Kidney (tissue), 22 donors: ENCODE measurements at places on chromosomes 11 and 22. TPM values are rescaled to one million over a fixed set of nuclear protein-coding genes. Genes with fewer than 3 reads are reported as not detected.

- no peak for DNase-seq
Measured at GRCh38 chr11:27370374-27370773, 7.4 kb upstream of the CCDC34 start.

- no peak for DNase-seq
Measured at GRCh38 chr11:128581561-128582272, 5.6 kb downstream of the ETS1 start.

DNA sequence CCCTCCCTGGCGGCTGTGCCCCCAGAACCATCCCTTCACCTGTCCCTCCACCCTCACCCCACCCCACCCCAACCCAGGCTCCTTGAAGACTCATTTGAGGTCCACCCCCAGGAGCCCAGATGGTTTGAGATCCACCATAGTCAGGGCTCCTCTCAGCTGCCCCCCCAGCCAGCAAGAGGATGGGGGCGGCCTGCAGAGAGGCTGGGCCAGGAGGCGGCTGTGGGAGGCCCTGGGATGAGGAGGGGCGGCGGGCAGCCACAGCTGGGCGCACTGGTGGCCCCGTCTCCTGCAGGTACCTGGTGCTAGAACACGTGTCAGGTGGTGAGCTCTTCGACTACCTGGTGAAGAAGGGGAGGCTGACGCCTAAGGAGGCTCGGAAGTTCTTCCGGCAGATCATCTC lies 46.1 kb downstream of the MOB2 start:
- DNase-seq = no peak

DNA sequence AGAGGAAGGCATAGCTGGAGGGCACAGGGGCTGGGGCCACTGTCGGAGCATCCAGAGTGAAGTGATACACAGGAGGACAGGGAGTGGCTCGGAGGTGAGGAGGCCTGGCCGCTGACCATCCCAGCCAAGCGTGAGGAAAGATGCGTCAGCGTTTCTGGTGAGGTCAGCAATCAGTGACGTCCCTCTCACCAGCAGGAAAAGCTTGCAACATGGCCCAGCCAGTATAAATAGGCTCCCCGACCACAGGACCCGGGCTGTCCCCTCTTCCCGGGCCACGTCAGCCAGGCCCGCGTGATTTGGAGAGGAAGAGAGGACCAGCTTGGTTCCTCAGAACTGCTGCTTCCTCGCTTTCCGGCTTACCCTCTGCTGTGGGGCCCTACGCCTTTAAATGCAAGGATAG lies 4.2 kb upstream of the OSM start:
- peak; percentile 36 for DNase-seq

- peak; percentile 65 for DNase-seq
Measured at GRCh38 chr22:27110665-27111451, 453.5 kb downstream of the MIAT start.

- no peak for DNase-seq
Measured at GRCh38 chr11:41283191-41283930, 176.1 kb downstream of the LRRC4C start.

DNA sequence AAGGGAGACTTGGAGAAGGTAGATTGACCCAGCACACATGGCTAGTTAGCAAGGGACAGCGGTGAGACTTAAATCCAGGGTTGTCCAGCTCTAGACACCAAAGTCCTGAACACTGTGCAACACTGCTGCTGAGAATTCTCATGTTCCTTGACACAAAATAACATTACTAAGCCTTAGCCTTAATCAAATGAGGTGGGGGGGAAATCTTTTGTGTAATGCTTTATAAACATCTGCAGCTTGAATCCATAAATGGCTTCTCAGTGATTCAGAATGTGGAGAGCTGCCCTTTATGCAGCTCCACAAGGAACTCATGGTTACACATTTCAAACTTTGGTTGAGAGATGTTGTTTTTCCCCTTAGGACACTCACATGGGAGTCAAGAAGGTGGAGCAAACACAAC lies 80.0 kb downstream of the CD44 start:
- DNase-seq = no peak

GRCh38 chr11:115741376-115742107 lies 237.3 kb upstream of the CADM1 start:
- no peak for DNase-seq

DNA sequence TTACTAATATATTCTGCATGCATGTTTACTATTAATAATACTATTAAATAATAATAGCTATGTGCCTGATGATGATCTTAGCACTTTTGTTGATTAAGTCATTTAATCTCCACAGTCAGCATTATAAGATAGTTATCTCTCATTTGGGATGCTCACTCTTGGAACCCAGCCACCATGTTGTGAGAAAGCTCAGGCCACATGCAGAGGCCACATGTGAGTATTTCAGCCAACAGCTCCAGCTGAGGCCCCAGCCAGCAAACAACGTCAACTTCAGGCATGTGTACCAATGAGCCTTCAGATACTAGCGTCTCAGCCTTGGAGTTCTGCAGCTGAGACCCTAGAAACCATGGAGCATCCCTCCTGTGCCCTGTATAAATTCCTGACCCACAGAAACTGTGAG lies 798.1 kb upstream of the LRRC4C start:
- DNase-seq = no peak

DNA sequence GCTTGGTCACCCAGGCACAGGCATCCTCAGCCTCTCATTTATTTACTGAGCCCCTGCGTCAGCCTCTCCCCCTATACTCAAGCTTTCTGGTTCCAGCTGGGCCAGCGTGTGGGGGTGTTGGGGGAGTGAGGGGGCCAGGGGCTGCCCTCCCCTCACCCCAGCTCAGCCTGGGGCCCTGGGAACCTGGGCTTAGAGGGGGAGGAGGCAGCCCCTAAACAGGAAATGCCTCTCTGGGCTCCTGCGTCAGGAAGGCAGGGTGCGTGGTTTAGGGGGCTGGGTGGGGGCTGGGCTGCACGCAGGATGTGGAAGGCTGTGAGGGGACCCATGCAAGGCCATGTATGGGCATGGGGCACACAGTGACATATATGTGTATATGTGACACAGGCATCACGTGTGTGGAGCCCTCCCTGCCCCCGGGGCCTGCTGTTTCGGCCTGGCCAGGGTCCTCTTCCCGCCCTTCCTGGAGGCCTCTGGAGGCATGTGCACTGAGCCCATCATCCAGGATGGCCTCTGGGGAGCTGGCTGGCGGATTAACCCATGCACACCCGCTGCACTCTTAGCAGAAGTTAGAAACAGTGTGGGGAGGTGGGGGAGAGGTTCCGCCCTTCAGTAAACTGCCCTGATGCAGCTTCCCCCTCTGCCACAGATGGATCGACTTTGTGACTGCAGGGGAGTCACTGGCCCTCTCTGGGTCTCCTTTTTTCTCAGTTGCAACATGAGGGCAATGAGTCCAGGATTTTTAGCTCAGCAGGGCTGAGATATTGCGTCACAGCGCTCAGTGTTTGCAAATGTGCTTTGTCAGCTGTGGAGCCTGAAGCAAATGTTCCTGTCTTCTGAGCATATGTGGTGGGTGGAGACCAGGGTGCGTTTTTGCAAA lies 1.1 kb upstream of the CD248 start:
- DNase-seq = peak; percentile 82

DNA sequence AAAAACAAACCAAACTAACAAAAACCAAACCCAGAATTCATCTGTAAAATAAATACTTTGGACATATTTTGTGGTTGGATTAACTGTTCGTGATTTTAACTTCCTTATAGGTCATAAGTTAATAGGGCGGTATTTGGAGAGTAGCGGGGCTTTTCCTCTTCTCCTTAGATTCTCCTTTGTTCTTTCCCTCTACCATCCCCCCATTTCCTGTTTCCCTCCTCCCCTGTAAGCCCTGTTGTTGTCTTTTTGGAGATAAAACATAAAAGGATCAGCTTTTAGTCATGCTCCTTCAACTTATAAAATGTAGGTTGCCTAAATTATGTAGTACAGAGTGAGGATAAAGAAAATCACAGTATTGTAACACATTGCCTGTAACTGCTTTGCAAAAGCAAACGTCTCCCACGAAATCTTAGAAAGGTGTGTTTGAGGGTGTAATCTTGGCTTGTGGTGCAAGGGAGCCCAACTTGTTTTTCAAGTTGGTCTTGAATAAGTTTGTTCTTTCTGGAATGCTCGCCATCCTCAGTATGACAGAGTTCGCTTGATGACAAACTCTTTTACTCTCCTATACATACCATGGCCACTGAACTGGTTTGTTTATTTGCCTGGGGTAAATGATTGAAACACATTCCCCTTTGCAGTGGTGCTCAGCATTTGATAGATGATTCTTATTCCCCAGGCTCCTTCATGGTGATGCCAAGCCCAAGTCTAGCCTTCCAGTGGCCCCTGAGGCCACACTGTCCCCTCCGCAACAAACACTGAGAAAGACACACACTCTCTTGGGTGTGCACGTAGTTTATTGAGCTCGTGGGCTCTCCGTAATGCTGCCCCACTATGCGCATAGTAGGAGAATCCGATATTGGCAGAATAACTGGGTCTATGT lies 49.4 kb downstream of the TEAD1 start:
- DNase-seq = no peak

GRCh38 chr11:115710426-115710825 lies 206.2 kb upstream of the CADM1 start:
- DNase-seq = no peak

- DNase-seq = no peak
Measured at GRCh38 chr11:131916638-131917037, 546.2 kb downstream of the NTM start.

DNA sequence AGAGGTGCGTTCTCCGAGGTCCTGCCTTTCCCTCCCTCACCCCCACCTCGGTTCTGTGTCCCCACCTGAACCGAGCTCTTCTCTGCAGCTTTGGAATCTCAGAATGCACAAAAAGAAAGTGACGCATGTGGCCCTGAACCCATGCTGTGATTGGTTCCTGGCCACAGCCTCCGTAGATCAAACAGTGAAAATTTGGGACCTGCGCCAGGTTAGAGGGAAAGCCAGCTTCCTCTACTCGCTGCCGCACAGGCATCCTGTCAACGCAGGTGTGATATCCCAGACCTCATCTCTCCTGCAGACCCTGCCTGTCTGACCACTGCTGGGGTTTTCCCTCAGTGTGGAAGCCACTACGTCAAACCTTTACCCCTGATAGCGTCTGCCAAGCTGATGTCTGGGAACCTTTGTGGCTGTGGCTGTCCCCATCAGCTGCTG lies 13.9 kb downstream of the ACP2 start:
- DNase-seq = peak; percentile 53

DNA sequence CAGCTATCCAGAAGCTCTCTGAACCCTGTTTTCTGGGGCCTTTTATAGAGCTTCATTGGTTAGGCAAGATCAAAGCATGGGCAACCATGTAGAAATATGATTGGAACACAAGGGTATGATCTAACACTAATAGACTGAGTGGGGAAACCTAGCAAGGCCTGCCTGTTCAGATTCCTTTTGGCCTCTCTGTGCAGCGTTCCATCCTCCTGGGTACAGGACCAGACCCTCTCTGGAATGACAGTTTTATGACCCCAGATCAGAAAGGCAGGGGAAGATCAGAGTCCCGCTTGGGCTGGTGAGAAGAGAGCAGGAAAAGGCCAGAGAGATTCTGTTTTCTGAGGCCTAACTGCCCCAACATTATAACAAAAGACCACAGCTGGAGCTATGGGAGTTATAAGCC lies 36.7 kb upstream of the VWA5A start:
- no peak for DNase-seq

GRCh38 chr11:35907648-35908431 lies 36.0 kb upstream of the LDLRAD3 start:
- DNase-seq = no peak

DNA sequence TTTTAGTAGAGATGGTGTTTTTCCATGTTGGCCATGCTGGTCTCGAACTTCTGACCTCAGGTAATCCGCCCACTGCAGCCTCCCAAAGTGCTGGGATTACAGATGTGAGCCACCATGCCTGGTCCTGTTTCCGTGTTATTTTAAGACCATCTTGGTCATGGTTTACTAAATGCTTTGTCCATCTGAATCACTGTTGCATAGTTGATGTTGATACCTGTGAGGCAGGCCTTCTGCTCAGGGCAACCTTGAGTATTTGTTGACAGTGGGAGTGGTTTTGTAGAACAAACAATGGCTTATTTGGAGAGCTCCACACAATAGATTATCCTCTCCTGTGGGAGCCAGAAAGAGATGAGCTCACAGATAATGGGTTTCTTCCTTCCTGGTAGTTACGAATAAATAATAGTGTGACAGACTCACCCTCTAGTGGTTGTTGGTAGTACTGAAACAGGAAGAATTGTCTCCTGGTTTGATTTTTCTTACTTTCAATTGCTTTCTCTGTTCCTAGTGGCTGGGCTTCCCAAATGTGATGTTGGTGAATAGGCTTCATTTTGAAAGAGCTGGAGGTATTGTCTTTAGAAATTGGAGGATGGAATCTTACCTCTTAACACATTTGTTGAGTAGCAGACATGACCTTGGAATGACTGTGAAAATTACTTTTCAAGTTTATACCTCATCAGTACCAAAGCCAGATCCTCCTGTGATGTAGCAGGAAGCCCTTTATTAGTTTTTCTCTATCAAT lies 39.0 kb downstream of the CTNND1 start:
- DNase-seq = no peak

DNA sequence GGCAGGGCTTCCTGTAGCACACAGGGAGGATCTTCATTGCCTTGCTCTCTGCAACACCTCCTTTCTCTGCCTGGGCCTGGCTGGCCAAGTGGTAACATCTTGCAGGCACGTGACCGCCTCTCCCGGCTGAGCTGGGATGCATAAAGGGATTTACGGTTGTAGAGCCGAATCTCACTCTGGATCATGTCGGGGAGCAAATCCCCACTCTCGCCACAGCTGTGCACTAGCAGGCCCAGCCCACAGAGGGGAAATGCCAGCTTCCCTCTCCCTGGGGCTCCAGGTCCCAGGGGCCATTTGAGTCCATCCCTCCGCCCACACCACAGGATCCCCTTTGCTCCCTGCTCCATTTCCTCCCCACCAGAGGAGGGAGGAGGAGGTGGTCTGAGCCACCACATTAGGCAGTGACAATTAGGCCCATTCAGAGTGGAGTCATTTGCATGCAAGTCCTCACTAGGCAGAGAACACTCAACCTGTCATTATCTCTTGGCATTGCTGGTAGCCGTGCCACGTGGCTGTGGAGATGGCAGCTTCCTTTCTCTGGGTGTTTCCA lies 196.7 kb downstream of the DSCAML1 start:
- no peak for DNase-seq

GRCh38 chr11:129828301-129828836 lies 12.7 kb downstream of the TMEM45B start:
- DNase-seq = peak; percentile 19

- DNase-seq = no peak
Measured at GRCh38 chr11:12174477-12175143, 64.2 kb downstream of the MICAL2 start.

- DNase-seq = no peak
Measured at GRCh38 chr11:126408901-126409619, 53.6 kb downstream of the ST3GAL4 start.

- peak; percentile 42 for DNase-seq
Measured at GRCh38 chr11:45805305-45806071, 539 bp downstream of the SLC35C1 start.

The ART1 gene
- polyA plus RNA-seq = not detected

The DRAP1 gene
- 150 TPM for polyA plus RNA-seq

The CRYBB2 gene
- polyA plus RNA-seq = 0.67 TPM

The GDPD5 gene
- polyA plus RNA-seq = 3.9 TPM

The GSC2 gene
- not detected for polyA plus RNA-seq

The BRSK2 gene
- polyA plus RNA-seq = 0.43 TPM

The RIBC2 gene
- not detected for polyA plus RNA-seq

The C11orf65 gene
- 1.2 TPM for polyA plus RNA-seq

The SNRPD3 gene
- polyA plus RNA-seq = 136 TPM

The CHRM1 gene
- polyA plus RNA-seq = 0.22 TPM

The PPARA gene
- polyA plus RNA-seq = 15.8 TPM

The VPREB3 gene
- polyA plus RNA-seq = 1.3 TPM

The BLID gene
- polyA plus RNA-seq = not detected

The TEX12 gene
- polyA plus RNA-seq = not detected

The CD3E gene
- 2.2 TPM for polyA plus RNA-seq
